ENCODE measurements at places on chromosomes 7 and 10. TPM values are rescaled to one million over a fixed set of nuclear protein-coding genes. Genes with fewer than 3 reads are reported as not detected.

The IGF2BP3 gene
- total RNA-seq, result 111 TPM

The GPRIN2 gene
- 12.8 TPM for total RNA-seq

The BEND7 gene
- total RNA-seq, result 8.3 TPM

DNA sequence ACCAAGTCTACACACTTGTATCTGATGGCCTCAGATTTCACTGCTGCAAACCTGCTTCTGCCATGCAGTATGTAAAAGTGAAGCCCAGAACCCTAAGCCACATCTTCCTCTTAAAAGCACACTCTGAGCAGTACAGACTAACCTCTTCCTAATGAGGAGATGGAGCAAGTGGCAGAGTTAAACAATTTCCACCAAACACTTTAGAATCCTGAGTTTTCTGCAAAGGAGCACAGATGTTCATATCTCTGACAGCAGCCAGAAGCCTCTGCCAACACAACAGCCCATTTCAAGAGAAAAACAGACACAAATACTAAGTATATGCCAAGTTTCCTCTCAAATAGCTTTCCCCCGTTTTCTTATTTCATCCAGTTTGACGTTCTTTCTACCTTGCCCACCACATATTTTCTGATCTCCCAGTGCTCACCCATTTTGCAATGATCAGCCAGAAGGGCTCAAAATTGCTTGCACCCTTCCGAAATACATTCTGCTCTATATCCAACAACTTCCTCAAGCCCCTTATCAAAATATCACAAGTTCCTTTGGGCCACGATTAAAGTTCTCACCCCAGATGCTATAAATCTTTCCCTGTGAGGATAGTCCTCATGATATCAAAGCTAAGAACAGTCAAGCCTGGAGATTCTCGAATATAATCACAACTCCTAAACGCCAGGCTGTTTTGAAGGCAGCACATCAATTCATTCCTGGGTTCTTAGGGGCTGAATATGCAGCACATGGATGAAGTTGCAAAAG lies 27.5 kb downstream of the ELMO1 start:
- no peak for DNase-seq

DNA sequence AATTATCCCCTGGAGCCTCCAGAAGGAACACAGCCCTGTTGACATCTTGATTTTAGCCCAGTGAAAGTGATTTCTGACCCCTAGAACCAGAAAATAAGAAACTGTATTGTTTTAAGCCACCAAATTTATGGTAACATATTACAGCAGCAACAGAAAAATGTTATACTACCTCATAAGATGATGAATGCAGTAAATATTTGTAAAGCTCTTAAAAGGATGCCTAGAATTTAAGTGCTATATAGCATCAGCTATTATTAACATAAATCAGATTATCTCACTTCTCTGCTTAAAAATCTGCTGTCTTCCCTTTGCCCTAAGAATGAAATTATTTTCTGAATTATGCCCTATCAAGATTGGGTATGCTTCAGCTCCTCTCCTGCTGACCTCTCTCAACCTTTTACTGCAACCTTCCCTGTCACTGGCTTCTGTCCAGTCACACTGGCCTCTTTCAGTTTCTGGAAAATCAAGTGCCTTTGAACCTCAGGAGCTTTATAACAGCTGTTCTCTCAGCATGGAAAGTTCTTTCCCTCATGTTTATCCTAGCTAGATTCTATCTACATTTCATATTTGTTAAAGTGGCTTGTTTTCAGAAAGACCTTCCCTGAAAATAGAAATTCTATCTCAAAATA lies 78.9 kb downstream of the GPR37 start:
- no peak for DNase-seq
